ENCODE measurements at places on chromosomes 4 and X.

DNA sequence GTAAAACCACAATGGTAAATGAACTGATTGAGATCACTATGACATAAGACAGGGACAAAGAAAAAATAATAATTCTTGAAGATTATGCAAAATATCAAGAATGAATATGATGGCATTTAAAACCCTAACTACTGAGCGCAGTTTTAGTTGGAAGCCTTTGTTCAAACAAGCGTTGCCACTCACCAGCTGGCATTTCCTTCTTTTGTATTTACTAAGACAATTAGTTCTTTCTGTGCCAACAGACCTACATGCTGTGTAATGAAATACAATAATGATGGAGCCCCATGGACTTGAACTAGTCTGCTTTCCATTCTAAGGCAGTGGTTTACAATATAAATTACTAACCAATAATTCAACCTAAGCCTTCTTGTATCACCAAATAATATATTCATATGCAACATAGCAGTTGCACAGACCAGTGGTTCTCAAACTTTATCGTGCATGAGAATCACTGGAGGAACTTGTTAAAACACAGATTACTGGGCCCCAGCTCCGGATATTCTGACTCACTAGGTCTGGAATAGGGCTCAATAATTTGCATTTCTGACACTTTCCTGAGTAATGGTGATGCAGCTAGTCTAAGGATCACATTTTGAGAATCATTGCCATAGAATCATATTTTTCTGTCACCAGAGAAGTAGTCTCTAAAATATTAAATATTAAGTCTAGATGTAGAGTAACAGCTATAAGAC is 196.4 kb upstream of the MAGEB18 start:
- no peak for DNase-seq

DNA sequence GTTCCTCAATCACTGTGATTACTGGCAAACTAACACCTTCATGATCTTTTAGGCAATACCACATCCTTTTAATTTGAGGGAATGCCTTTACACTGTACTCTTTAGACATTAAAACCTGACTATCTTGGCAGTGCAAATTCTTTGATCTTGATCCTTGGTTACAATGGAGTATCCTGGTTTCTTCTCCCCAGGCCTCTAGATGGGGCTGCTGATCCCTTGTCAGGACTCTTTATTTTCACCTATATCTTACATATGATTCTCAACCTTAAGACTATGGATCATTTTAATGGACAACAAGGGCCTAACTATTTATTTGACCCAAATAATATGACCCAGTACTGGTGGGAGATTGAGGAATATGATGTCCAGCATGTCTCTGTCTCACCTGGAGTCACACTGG is 1005.5 kb upstream of the INTU start:
- no peak for DNase-seq

GRCh38 chrX:153778181-153778580 is 2.7 kb upstream of the SRPK3 start:
- DNase-seq: no peak

GRCh38 chrX:154540897-154541535 is 5.6 kb downstream of the G6PD start:
- DNase-seq: no peak

GRCh38 chr4:6439120-6439762 is 33.2 kb downstream of the PPP2R2C start:
- no peak for DNase-seq

GRCh38 chr4:56906489-56907393 is 959 bp upstream of the REST start:
- DNase-seq: no peak

GRCh38 chrX:70405003-70405402 is 18.1 kb upstream of the GDPD2 start:
- DNase-seq: no peak

DNA sequence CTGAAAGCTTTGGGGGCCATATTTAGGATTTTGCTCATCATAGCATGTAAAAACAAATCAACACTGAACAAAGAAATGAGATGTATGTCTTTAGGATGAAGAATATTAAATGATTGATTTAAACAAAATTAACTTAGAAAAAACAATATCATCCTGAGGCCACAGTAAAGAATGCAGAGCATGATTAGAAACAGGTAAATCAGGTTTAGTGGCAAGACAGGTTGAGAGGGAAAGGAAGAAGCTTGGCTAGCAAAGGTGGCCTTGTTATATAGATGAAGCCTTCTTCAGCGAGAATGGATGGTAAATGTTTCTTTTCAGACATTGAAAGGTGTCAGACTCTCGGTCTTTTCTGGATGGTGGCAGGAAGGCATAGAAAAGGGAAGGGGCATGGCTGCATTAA is 11.9 kb upstream of the MAGEB16 start:
- no peak for DNase-seq

- no peak for DNase-seq
Observed at GRCh38 chrX:104282166-104282725, 27.5 kb upstream of the ESX1 start.

- DNase-seq: no peak
Observed at GRCh38 chr4:15769202-15769601, 8.9 kb upstream of the CD38 start.

- no peak for DNase-seq
Observed at GRCh38 chrX:123830309-123830708, 29.5 kb upstream of the XIAP start.

DNA sequence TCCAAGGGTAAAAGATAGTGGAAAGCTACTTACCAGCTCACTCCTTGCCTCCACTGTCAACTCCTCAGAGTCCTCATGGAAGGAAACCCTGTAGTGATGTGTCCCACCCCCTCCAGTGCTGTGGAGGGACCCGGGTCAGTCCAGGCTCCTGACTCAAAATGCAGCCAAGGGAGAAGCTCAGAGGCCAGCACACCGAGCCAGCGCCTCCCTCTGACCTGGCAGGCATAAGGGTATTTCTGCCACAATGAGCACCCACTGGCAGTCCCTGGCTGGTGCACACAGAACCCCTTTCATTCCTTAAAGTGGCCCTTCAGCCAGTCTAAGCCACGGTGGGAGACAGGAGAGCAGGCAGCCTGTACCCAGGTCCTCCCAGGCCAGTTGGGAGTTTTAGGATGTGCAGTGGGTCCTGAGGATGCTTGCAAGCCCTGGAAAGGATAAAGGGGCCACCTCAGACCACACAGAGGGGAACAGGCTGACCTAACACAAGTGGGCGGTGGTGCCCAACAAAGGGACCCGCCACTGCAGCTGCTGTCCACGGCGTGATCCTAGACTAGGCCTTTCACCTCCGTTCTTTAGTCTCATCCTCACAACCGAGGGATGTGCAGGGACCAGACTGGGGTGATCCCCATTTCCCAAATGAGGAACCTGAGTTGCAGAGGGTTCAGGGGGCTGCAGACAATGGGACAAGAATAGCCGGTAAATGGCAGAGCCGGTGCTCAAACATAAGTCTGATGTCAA is 5.7 kb downstream of the JAKMIP1 start:
- no peak for DNase-seq

DNA sequence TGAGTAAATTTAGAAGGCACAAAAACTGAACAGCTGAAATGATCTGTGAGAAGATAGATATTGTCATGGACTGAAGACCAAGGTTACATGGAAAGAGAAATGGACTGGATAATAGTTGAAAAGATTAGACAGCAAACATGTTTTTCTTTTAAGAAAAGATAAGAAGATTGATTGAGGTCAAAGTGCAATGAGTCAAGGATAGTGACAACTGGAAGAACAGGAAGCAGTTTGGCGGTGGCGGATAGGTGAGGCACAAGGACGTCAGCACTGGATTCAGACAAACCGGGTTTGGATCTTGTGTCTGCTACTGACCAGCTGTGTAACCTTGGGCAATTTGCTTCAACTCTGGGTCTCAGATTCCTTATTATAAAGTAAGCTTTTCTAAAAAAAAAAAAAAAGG is 2.0 kb upstream of the HPGD start:
- no peak for DNase-seq

DNA sequence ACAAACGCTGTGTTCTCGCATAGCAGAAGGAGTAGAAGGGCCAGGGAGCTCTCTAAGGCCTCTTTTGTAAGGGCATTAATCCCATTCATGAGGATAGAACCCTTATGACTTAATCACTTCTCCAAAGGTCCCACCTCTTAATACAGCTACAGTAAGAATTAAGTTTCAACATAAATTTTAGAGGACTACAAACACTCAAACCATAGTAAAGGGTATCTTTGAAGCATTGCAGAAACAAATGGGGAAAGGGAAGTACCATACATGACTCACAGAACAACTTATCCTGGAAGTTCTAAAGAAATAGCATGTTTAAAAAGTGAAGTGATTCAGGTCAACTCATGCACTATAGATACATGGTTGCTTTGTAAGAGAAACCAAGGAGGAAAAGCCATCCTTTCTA is 680.8 kb downstream of the RPA4 start:
- no peak for DNase-seq

GRCh38 chrX:130165181-130165702 is 399 bp downstream of the AIFM1 start:
- no peak for DNase-seq

- no peak for DNase-seq
Observed at GRCh38 chr4:94668724-94669123, 89.0 kb upstream of the BMPR1B start.

GRCh38 chrX:37776283-37776986 is 3.4 kb upstream of the CYBB start:
- DNase-seq: no peak

DNA sequence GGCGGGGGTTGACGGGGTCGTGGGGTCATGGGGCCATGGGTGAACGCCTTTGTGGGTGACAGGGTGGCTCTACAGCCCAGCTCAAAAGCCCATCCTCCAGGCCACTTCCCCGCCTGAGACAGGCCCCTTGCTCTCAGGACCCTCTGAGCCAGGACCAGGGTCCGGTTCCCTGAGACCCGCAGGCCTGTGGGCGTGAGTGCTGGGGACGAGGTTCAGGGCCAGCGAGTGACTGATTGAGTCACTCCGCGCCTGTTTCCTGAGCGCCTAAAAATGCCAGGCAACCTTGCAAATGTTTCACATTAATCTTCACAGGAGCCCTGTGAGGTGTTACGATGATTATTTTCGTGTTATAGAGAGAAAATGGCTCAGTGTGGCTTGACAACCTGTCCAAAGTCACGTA is 97.8 kb downstream of the ZNF674 start:
- no peak for DNase-seq

DNA sequence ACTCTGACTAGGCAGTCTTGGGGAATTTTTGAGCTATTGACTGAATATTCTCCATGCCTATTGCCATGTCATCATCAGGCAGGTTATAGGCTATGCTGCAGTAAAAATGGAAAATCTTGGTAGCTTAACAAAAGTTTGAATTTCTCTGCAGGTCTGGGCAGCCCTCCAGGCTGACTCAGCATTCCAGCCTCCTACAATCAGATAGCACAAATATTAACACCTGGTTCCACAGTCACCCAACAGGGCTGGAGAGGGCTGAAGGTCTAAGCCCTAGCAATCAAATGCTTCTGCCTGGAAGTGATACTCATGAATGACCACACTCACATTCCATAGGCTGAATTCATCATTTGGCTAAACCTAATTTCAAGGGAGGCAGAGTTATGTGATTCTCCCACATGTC is 9.6 kb upstream of the PPP3CA start:
- no peak for DNase-seq

DNA sequence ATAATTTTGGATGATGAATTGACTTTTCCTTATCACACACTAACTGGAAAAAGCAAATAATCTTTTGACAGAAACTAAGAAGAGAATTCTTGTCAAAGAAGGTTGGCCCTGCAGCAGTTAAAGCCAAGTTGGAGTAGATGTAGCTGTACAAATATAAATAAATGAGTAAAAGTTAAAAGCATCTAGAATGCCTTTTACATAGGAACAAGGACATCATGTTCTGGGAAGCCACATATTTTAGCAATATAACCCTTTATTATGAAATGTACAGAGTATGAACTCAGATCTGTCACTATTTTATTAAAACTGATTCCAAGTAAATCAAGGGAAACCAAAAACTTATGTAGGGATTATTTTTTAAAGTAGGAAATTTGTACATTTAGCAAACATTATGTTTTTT is 269.4 kb upstream of the FAT4 start:
- DNase-seq: no peak

GRCh38 chrX:139126493-139126892 is 404.0 kb upstream of the F9 start:
- no peak for DNase-seq

- DNase-seq: no peak
Observed at GRCh38 chr4:39975488-39976089, 2.1 kb downstream of the PDS5A start.

GRCh38 chr4:60327651-60328050 is 872.5 kb upstream of the ADGRL3 start:
- DNase-seq: no peak

- no peak for DNase-seq
Observed at GRCh38 chr4:579543-580175, 3.6 kb upstream of the TMEM271 start.

GRCh38 chrX:23773601-23774175 is 9.3 kb upstream of the SAT1 start:
- DNase-seq: peak; percentile 32

DNA sequence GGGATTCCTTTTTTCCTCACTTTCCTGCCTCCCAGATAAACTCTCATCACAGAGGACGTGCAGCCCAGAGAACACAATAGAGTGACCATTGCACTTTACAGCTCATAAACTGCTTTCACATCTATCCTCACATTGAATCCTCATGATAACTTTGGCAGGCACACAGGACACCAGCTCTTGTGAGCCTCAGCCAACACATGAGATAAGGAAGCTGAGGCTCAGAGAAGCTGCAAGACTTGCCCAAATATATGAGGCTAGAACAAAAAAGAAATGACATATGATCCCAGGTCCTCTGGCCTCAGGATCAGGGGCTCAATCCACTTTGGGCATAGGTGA is 85.0 kb upstream of the CPEB2 start:
- no peak for DNase-seq

GRCh38 chrX:619812-620531 is 10.6 kb upstream of the SHOX start:
- DNase-seq: no peak

GRCh38 chrX:131869182-131869581 is 153.9 kb upstream of the STK26 start:
- no peak for DNase-seq

GRCh38 chr4:338759-339097 is 1.1 kb downstream of the ZNF141 start:
- DNase-seq: no peak
